Gastrocnemius medialis (tissue), 4 donors: ENCODE measurements at places on chromosomes 3 and 15. TPM values are rescaled to one million over a fixed set of nuclear protein-coding genes. Genes with fewer than 3 reads are reported as not detected.

Gene ADAMTS9
- total RNA-seq = 13.4 TPM

GRCh38 chr3:15875016-15875689 is 77.4 kb upstream of the ANKRD28 start:
- no peaks in the 10 kb centered on the region for H3K36me3 ChIP-seq
- no peaks in the 10 kb centered on the region for H3K4me1 ChIP-seq
- H3K27me3 ChIP-seq = no peaks in the 10 kb centered on the region
- DNase-seq = no peak
- no peak overlapping the region for H3K4me3 ChIP-seq
- H3K27ac ChIP-seq = no peak overlapping the region

DNA sequence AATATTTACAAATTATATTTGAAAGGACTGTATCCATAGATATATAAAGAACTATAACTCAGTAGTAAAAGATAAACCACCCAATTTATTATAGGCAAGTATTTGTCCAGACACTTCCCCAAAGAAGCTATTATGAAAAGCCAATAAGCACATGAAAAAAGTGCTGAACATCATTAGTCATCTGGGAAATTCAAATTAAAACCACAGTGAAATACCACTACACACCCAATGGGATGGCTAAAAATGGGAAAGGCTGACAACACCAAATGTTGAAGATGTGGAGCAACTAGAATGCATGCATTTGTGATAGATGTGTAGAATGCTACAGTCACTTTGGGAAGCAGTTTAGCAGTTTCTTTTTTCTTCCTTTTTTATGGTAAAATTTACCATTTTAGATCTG is 147.0 kb downstream of the PDE8A start:
- H3K36me3 ChIP-seq = no peaks in the 10 kb centered on the region
- DNase-seq = no peak
- H3K4me3 ChIP-seq = no peak overlapping the region
- H3K4me1 ChIP-seq = no peaks in the 10 kb centered on the region
- H3K27me3 ChIP-seq = no peaks in the 10 kb centered on the region

Gene SH2D7
- not detected for total RNA-seq

- no peak for DNase-seq
- H3K27me3 ChIP-seq = no peaks in the 10 kb centered on the region
- H3K36me3 ChIP-seq = peaks cover 68% of the 10 kb centered on the region
- H3K4me3 ChIP-seq = no peak overlapping the region
- H3K4me1 ChIP-seq = no peaks in the 10 kb centered on the region
- no peak overlapping the region for H3K27ac ChIP-seq
These were observed 8.3 kb upstream of the JMJD7 start for GRCh38 chr15:41819455-41820050.

- H3K27me3 ChIP-seq = no peaks in the 10 kb centered on the region
- H3K4me1 ChIP-seq = no peaks in the 10 kb centered on the region
- H3K36me3 ChIP-seq = no peaks in the 10 kb centered on the region
- H3K27ac ChIP-seq = no peak overlapping the region
- H3K4me3 ChIP-seq = no peak overlapping the region
- no peak for DNase-seq
These were observed 178.7 kb upstream of the MCTP2 start for GRCh38 chr15:94052711-94053110.

DNA sequence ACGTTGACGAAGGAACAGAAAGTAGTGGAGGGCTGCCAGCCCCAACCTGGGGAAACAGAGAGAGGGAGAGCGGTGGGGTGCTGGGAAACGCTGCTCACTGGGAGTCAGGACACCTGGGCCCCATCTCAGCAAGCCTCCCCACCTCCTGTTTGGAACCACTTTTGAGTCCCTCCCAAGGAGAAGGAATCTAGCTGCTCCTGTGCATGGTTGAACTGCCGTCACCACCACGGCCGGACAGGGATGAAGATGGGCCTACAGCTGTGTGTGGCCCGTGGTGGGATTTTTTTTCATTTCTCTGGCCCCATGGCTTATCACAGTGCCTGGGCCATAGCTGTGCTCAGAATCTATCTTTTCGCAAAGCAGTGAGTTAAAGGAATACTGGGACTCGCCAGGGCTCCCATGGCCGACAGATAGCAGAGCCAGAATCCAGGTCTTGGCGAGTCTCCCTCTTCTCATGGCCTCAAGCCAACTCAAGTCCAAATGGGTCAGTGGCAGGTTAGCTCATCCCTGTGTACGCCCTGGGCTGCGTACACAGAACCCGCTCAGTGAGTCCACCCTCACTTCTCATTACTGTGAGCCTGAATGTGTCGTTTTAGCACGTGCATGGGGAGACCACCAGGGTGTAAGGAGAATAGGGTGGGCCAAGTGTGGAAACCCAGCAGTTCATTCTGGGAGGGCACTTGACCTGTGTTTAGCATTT is 271.2 kb downstream of the FAM43A start:
- H3K36me3 ChIP-seq = no peaks in the 10 kb centered on the region
- H3K27ac ChIP-seq = no peak overlapping the region
- H3K27me3 ChIP-seq = no peaks in the 10 kb centered on the region
- DNase-seq = no peak
- no peak overlapping the region for H3K4me3 ChIP-seq
- H3K4me1 ChIP-seq = peaks cover 3% of the 10 kb centered on the region

DNA sequence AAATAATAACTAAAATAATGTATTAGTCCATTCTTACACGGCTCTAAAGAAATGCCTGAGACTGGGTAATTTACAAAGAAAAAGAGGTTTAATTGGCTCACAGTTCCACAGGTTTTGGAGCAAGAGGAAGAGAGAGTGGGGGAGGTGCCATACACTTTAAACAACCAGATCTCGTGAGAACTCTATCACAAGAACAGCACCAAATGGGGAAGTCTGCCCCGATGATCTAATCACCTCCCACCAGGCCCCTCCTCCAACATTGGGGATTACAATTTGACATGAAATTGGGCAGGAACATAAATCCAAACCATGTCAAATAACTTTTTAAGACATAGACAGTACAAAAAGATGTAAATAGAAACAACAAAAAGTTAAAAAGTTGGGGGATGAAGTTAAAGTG is 63.2 kb downstream of the ILDR1 start:
- H3K4me3 ChIP-seq = no peak overlapping the region
- H3K4me1 ChIP-seq = no peaks in the 10 kb centered on the region
- no peaks in the 10 kb centered on the region for H3K27me3 ChIP-seq

DNA sequence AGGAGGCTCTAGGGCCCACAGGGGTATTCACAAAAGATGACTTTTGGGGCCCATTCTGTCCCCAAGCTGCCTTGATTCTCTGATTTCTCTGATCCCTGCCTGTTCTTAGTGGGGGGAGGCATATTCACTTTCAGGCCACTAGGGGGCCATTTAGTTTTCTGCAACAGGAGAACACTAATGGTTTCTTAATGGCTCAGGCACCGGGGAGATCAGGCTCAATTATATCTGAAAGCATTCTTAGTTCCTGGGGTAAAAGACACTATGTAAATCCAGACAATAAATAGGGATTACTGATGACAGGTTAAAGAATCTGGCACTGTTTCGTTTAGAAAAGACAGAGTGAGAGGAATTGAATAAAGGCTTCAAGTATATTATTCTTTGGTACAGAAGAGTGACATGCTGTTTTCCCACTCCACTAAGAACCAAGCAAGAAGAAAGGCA is 2.5 kb upstream of the INAFM2 start:
- H3K4me3 ChIP-seq = no peak overlapping the region
- peaks cover 19% of the 10 kb centered on the region for H3K4me1 ChIP-seq
- peak overlapping the region; percentile 84 for H3K27ac ChIP-seq
- no peaks in the 10 kb centered on the region for H3K27me3 ChIP-seq
- DNase-seq = peak; percentile 48

Gene C3orf80
- 0.10 TPM for total RNA-seq

Gene GP9
- total RNA-seq = 0.42 TPM

Gene LDHAL6B
- total RNA-seq = not detected

GRCh38 chr3:49500732-49501609 is 30.9 kb downstream of the DAG1 start:
- peaks cover 45% of the 10 kb centered on the region for H3K4me1 ChIP-seq
- peak overlapping the region; percentile 18 for H3K4me3 ChIP-seq
- no peaks in the 10 kb centered on the region for H3K27me3 ChIP-seq
- H3K36me3 ChIP-seq = no peaks in the 10 kb centered on the region
- DNase-seq = peak; percentile 93

Gene SYNM
- 300 TPM for total RNA-seq

DNA sequence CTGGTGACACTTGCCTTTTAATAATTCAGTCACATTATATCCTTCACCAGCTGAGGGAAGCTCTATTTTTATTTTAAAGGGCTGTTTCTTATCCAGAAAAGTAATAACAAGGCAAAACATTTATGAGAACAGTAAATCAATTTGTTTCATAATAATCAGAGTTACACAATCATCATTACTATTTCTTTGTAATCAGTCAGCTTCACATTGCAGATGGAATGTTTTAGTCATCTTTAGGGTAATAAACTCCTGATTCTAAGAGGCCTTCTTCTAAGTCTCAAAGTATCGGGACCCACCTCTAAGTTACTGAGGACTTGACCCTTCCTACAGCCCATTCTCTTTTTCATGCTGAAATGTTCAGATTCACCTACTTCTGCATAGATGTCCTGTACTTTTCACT is 298.3 kb upstream of the TGFBR2 start:
- no peak overlapping the region for H3K4me3 ChIP-seq
- H3K36me3 ChIP-seq = no peaks in the 10 kb centered on the region
- DNase-seq = no peak
- H3K27ac ChIP-seq = peak overlapping the region; percentile 45

Gene ENTPD3
- total RNA-seq = 0.12 TPM

DNA sequence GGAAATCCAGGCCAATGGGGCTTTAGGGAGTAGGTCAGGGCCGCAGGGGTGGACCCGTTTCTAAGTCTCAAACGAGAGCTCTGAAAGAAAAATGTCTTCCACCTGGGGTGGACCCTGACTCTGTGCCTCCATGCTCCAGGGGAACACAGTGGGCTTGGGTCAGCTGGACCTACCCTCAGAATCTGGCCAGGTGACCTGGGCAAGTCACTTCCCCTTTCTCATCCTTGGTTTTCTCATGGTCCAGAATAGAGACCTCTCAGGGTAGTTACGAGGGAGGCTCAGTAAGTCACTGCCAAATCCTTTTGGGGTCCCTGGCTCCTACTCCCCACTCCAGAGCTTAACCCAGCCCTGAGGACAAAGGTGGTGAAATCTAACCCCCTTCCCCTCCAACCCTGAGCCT is 25.8 kb downstream of the EFCAB12 start:
- H3K4me3 ChIP-seq = no peak overlapping the region
- H3K4me1 ChIP-seq = peaks cover 10% of the 10 kb centered on the region
- no peaks in the 10 kb centered on the region for H3K36me3 ChIP-seq
- DNase-seq = no peak
- no peaks in the 10 kb centered on the region for H3K27me3 ChIP-seq

Gene PRTG
- 0.59 TPM for total RNA-seq

GRCh38 chr3:151918253-151919029 is 45.0 kb downstream of the SUCNR1 start:
- no peak for DNase-seq
- no peak overlapping the region for H3K4me3 ChIP-seq
- no peaks in the 10 kb centered on the region for H3K27me3 ChIP-seq
- H3K36me3 ChIP-seq = no peaks in the 10 kb centered on the region
- H3K27ac ChIP-seq = no peak overlapping the region
- no peaks in the 10 kb centered on the region for H3K4me1 ChIP-seq

Gene CCR8
- total RNA-seq = not detected

GRCh38 chr15:88658070-88658965 is 19.5 kb downstream of the ISG20 start:
- no peaks in the 10 kb centered on the region for H3K36me3 ChIP-seq
- no peak overlapping the region for H3K4me3 ChIP-seq
- H3K4me1 ChIP-seq = peaks cover 2% of the 10 kb centered on the region
- no peaks in the 10 kb centered on the region for H3K27me3 ChIP-seq
- no peak for DNase-seq
- H3K27ac ChIP-seq = no peak overlapping the region

Gene PPM1L
- 243 TPM for total RNA-seq

Gene ACAP2
- 14.4 TPM for total RNA-seq

Gene LYZL4
- not detected for total RNA-seq

Gene USP13
- total RNA-seq = 166 TPM

- H3K4me3 ChIP-seq = no peak overlapping the region
- no peaks in the 10 kb centered on the region for H3K36me3 ChIP-seq
- H3K27ac ChIP-seq = peak overlapping the region; percentile 91
- H3K27me3 ChIP-seq = no peaks in the 10 kb centered on the region
- H3K4me1 ChIP-seq = peaks cover 61% of the 10 kb centered on the region
These were observed 131.7 kb downstream of the TNIK start for GRCh38 chr3:171328419-171329082.

GRCh38 chr15:92473756-92474155 is 80.1 kb downstream of the ST8SIA2 start:
- no peaks in the 10 kb centered on the region for H3K4me1 ChIP-seq
- H3K27me3 ChIP-seq = no peaks in the 10 kb centered on the region
- no peak overlapping the region for H3K27ac ChIP-seq
- H3K4me3 ChIP-seq = no peak overlapping the region
- H3K36me3 ChIP-seq = no peaks in the 10 kb centered on the region

Gene CFAP44
- total RNA-seq = 2.3 TPM

DNA sequence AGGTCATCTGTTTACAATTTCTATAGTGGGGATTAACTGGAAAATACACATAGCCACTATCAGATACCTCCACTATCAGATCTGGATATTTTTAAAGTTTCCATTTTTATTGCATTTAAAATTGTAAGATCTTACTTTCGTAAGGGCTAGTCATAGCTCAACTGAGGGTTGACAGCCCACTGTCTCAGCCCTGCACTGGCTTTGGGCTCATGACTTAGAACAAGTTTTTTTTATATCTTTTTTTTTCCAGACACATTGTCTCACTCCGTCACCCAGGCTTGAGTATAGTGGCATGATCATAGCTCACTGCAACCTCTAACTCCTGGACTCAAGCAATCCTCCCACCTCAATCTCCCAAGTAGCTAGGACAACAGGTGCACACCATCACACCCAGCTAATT is 48.8 kb upstream of the DNAJC13 start:
- no peak overlapping the region for H3K27ac ChIP-seq
- DNase-seq = no peak
- no peaks in the 10 kb centered on the region for H3K36me3 ChIP-seq
- H3K4me1 ChIP-seq = no peaks in the 10 kb centered on the region
- H3K4me3 ChIP-seq = no peak overlapping the region
- H3K27me3 ChIP-seq = no peaks in the 10 kb centered on the region

DNA sequence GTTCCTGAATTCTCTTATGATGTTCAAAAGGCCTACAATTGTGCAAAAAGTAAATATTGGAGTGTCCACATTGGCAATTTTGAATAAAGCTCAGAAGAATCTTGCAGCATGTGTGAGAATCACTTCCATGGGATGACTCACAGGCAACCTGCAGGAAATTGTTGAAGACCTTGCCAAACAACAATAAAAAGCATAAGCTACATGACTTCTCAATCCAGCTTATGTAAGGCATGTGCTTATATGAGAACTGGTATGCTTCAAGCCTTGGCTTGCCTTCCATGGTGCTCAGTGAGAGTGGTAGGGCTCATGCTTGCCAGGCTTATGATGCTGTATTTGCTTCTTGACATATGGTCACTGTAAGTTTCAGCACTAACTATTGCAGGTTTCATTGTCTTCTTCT is 18.4 kb upstream of the BCHE start:
- no peak for DNase-seq
- no peak overlapping the region for H3K27ac ChIP-seq
- no peaks in the 10 kb centered on the region for H3K36me3 ChIP-seq
- H3K4me3 ChIP-seq = no peak overlapping the region
- no peaks in the 10 kb centered on the region for H3K27me3 ChIP-seq

Gene LTF
- total RNA-seq = 0.62 TPM

GRCh38 chr3:4044619-4045018 is 245.4 kb downstream of the LRRN1 start:
- no peak overlapping the region for H3K4me3 ChIP-seq
- no peaks in the 10 kb centered on the region for H3K36me3 ChIP-seq
- H3K27me3 ChIP-seq = no peaks in the 10 kb centered on the region
- H3K4me1 ChIP-seq = no peaks in the 10 kb centered on the region
- H3K27ac ChIP-seq = no peak overlapping the region

Gene ALPK3
- total RNA-seq = 319 TPM

Gene SLC2A2
- 0.26 TPM for total RNA-seq
